Osteoblast (primary cell): ENCODE measurements at places on chromosomes 3 and 15. TPM values are rescaled to one million over a fixed set of nuclear protein-coding genes. Genes with fewer than 3 reads are reported as not detected.

Gene FBXO40
- total RNA-seq, result not detected in 2 replicates

Gene ARPP21
- not detected in 2 replicates for total RNA-seq

Gene RPS17
- 1,188 and 1,195 TPM in 2 replicates for total RNA-seq

Gene CELF6
- total RNA-seq, result 0.36 and 0.59 TPM in 2 replicates

Gene PHLDB2
- total RNA-seq, result 96.4 and 107 TPM in 2 replicates

Gene NMB
- total RNA-seq, result 6.9 and 8.5 TPM in 2 replicates

Gene ABHD17C
- 11.5 and 11.6 TPM in 2 replicates for total RNA-seq

Gene SAMMSON
- not detected in 2 replicates for total RNA-seq

Gene EPHB1
- 0.36 and 1.5 TPM in 2 replicates for total RNA-seq

Gene PLSCR2
- total RNA-seq, result not detected in 2 replicates

Gene ITGA11
- total RNA-seq, result 567 and 697 TPM in 2 replicates

Gene CFAP91
- 0.36 and 0.59 TPM in 2 replicates for total RNA-seq

Gene NDN
- total RNA-seq, result 34.7 and 51.9 TPM in 2 replicates
